HEK293T (cell line): ENCODE measurements at places on chromosomes 7 and 10.

- no peak for DNase-seq
These were observed 171.7 kb downstream of the LSM5 start for GRCh38 chr7:32318300-32319011.

DNA sequence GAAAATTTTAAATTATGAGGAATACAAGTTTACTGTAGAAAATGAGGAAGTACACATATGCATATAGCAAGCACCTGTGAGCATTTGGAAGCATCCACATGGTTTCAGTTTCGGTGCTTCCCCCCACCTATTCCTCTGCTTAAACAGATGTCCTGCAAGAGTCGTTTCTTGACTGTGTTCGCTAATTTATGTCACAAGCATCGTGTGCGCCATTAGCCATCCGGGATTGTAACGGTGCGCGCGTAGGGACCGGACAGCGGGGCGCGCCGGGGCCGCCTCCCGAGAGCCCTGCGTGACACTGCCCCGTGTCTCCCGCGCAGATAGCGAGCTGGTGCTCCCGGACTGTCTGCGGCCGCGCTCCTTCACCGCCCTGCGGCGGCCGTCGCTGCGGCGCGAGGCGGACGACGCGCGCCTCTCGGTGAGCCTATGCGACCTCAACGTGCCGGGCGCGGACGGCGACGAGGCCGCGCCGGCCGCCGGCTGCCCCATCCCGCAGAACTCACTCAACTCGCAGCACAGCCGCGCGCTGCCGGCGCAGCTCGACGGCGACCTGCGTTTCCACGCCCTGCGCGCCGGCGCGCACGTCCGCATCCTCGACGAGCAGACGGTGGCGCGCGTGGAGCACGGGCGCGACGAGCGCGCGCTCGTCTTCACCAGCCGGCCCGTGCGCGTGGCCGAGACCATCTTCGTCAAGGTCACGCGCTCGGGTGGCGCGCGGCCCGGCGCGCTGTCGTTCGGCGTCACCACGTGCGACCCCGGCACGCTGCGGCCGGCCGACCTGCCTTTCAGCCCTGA is 90.9 kb downstream of the NEURL1 start:
- DNase-seq: no peak

- DNase-seq: no peak
These were observed 29.9 kb upstream of the ZMIZ1 start for GRCh38 chr10:79038841-79039201.

DNA sequence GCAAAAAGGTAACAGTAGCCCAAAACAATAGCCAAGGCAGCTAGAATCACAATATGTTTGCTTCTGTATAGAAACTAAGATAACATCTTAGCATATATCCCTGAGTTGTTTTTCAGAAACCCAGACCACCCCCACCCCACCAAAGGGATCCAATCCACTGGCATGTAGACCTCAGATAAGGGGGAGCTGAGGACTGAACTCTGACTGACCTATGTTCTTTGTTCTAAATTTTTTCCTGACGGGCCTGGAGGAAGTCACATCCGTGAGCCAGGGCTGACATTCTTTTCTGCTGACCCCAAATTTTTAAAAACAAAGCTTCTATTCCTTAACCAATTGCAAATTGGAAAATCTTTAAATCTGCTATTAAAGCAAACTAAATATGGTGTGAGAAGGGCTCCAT is 493.9 kb upstream of the IGFBP3 start:
- no peak for DNase-seq

DNA sequence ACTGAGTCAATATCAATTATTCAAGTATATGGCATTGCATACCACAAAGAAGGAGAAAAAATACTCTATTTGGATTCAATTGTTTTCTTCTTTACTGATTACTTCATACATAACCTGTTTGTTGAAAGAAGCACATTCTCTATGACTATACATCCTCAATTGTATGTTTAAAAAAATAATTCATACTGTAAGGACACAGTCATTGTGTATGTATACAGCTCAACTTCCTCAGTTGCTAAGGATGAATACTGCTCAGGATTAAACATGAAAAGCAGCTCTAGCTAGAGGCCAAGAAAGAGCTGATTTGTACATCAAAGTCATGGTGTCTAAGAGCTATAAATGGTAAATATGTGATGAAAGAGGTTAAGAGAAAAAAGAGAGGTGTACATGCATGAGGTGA is 15.8 kb upstream of the BPGM start:
- no peak for DNase-seq

DNA sequence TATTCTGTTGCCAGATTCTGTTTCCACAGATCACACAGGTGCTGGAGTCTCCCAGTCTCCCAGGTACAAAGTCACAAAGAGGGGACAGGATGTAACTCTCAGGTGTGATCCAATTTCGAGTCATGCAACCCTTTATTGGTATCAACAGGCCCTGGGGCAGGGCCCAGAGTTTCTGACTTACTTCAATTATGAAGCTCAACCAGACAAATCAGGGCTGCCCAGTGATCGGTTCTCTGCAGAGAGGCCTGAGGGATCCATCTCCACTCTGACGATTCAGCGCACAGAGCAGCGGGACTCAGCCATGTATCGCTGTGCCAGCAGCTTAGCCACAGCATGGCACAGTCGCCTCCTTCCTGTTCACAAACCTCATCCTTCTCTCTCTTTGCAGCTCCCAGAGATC is 237.5 kb upstream of the PRSS1 start:
- no peak for DNase-seq

- DNase-seq: peak; percentile 66
These were observed 63.0 kb downstream of the HOXA1 start for GRCh38 chr7:27032839-27033238.

DNA sequence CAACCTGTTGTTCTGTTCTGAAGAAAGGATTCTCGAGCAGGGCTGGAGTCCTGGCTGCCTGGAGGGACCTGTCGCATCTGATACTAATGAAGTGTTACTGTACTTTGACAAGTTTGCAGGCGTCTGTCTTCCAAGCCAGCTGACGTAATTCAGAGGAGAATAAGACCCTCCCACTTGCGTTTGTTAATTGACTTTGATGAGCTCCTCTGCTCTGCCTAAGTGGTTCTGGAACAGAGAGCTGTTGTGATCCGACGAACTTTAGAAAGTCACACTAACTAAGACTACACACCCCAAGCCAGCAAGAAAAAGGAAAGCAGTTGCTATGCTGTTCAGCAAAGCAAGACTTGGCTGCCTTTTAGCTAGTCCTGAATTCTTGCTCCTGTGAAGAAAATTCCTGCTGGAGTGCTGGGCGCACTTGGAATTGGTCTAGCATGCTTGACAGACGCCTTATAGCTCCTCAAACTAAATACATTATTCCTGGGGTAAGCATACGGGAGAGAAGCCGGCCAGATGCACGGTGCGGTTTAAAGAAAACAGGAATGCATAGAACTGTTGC is 200.3 kb downstream of the CACNB2 start:
- DNase-seq: peak; percentile 17

DNA sequence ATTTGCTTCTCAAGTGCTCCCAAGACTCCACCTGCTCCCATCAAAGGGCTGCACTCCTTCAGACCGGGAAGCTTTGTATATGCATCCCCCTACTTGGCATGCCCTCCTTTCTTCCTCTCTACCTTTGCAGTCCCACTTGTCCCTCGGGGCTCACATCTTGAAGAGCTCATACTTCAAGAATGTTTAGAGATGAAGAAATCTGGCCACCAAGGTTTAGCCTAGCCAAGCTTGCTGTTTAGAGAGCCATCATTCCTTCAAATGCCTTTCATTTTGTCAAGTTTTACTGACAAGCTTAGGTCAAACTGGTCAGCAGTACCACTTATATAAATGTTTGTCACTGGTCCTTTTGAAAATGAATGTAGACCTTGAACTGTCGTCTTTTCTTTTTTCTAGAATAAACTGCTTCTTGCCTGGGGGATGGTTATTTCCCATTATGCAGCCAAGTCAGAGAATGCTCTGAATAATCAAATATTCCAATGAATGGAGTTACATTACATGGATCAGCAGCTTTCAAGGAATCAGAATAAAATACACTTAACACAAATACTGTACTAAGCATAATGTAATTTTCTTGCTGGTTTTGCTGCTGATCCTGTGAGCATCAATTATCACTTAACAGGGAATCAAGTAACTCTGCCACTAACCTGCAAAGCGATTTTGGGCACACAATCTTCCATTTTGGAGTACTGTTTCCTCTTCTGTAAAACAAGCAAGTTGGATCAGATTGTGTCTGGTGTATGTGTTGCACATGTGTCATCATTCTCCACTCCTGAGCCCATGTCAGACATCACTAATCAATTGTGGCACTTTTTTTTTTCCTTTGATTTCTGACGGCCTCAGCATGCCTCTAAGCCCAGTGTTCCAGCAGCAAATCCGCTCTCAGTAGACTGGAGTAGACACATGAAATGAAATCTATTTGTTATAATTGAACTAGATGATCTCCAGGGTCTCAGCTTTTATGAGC is 357.9 kb downstream of the PTEN start:
- DNase-seq: no peak
